ENCODE measurements at places on chromosomes 7 and 10.
A peak's percentile ranks its signal among the peaks of the same experiment; 100 is the strongest.

GRCh38 chr7:158284617-158285382 lies 302.8 kb downstream of the PTPRN2 start:
- no peak for DNase-seq

- no peak for DNase-seq
These were observed 450.3 kb downstream of the GRID1 start for GRCh38 chr10:85916286-85916685.

- DNase-seq, result no peak
These were observed 49.2 kb downstream of the CHST3 start for GRCh38 chr10:72013202-72013945.

DNA sequence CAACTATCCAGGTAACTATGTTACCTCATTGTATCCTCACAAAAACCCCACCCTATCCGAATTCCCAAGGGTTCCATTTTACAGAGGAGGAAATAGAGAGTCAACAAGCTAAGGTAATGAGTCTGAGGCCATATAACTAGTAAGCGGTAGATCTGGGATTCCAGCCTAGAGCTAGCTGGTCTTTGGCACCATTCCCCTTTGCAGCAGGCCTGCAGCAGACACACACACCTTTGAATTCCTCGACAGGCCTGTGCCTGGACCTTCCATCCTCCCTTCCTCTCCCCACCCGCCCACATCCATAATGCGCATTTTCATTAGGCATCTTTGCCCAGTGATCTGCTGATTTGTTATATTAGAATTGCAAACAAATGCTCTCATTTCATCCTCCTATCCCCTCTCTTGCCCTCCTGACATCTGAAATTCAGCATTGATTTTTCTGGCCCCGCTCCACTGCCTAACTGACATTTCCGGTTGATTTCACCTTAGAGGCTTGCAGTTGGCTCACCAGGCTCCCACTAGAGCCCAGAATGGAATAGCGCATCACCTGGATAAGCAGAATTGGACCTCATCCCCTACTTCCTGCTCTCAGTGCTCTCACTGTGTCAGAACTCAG lies 129.5 kb downstream of the PLXNA4 start:
- no peak for DNase-seq

DNA sequence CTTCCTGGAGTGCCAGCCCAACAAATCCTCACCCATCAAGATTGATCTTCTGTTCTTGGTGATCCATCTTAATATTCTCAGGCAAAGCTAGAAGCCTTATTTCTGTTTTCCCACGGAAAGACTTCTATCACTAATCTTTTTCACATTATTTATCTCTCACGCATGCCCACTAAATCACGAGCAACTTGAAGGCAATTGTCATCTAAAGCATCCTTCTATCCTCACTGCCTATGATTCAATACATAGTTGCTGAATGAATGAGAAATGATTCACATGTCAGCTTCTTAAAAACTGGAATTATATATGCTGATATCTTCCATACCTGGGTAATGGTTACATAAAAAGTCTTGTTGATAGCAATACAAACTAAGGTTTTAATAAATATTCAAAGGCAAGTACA lies 12.6 kb upstream of the COL1A2 start:
- DNase-seq, result no peak

DNA sequence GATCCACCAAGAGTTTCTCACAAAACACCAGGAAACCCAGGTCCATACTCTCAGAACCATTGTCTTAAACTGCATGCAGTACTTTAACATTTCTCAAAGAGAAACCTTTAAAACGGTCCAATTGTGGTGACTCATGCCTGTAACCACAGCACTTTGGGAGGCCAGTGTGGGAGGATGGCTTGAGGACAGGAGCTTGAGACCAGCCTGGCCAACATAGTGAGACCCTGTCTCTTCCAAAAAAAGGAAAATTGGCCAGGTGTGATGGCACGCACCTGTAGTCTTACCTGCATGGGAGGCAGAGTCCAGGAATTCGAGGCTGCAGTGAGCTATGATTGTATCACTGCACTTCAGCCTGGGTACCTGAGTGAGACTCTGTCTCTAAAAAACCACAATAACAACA lies 97.5 kb upstream of the OIT3 start:
- DNase-seq, result no peak

DNA sequence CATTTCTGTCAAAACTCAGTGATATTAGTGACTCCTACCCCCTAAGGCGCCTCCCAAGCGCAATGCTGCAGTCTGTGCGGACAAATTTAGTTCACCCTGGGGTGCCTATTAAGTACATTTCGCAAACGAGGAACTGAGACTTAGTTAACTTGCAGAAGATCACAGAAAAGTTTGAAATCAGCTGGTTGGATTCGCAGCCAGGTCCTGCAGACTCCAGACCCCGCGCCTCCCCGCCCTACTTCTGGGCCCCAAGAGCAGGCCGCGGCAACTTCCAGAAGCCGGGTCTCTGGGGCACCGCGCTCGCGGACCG lies 588 bp downstream of the CYREN start:
- no peak for DNase-seq

GRCh38 chr7:137547485-137547884 lies 204.0 kb upstream of the PTN start:
- DNase-seq, result no peak

DNA sequence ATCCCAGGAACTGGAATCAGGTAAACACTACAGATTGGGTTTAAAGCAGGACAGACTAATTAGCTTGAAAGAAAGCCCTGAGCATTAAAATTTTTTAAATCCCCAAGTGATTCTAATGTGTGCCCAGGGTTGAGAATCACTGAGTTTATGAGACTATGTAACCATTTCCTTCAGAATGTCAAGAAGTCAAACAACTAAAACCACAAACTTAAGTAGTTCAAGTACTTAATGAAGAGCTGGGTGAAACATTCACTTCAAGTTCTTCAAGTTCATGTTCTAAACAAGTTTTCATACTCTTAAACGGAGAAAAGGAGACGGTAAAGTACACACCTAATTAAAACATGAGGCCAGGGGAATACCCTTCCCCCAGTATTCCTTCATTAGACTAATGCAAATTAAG lies 28.2 kb upstream of the TLL2 start:
- no peak for DNase-seq

DNA sequence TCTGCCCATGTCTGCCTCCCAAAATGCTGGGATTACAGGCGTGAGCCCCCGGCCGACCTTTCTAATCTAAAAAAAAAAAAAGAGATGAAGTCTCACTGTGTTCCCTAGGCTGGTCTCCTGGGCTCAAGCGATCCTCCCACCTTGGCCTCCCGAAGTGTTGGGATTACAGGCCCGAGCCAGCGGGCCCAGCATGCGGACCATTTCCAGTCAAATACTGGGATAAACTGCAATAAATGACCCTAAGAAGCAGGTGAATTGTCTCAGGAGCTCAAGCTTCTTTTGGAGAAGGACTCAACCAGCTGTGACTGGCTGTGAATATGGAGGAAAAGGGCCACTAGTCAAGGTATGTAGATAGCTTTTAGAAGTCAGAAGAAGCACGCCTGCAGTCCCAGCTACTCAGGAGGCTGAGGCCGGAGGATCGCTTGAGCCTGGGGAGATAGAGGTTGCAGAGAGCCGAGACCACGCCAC lies 550 bp upstream of the CREM start:
- no peak for DNase-seq

- no peak for DNase-seq
These were observed 29.4 kb downstream of the CTBP2 start for GRCh38 chr10:125130916-125131315.

- DNase-seq, result no peak
These were observed 20.3 kb downstream of the NCAPG2 start for GRCh38 chr7:158684329-158684728.

- DNase-seq, result no peak
These were observed 96.5 kb downstream of the KAT6B start for GRCh38 chr10:74922921-74923320.

DNA sequence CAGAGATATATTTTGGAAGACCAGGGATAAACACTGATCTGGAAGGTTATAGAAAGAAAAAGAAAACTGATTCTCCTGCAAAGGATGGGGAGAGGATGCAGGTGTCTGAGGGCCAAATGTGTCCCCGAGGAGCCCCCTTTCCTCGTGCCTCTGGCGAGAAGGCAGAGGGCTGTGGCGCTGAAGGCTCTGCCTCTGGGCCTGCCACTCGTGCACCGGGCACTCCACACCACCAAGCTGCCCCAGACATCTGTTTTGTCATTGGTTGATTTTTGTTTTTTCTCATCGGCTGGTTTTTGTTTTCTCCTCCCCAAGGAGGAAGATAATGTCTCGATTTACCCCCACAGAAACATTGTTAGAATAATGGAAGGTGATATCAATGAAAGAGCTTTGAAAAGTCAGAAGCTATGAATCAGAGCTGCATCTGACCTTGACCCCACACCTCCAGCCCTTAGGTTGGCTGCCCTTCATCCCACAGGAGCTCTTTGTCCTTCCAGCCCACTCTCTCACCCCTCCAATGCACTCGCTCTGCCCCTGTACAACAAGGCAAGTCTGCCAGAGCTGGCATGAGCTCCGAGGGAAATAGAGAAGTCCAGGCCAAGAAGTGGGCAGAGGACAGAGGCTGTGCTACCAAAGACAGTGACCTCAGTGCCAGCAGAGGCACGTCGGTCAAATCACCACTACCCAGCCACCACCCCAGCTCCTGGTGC lies 124.8 kb downstream of the TCERG1L start:
- DNase-seq, result no peak

DNA sequence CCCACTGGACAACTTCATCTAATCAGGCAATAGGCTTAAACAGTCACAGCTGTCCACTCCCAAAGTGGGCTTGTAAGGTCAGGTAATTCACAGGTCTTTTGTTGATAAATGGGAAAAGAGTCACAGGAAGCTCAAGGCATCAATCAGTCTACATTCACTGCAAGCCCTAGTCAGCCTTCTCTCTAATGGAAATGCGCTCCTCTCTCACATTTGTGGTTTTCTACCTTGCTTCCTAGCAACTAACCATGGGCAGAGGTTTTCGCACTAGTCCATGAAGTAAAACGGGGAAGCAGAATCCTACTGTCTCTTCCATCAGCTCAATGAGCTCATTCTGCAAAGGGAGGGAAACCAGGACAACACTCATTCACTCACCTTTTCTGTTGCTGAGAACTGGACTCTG lies 53.5 kb upstream of the APBB1IP start:
- DNase-seq, result no peak

- DNase-seq, result no peak
These were observed 13.9 kb downstream of the ARHGAP19 start for GRCh38 chr10:97278491-97278989.

DNA sequence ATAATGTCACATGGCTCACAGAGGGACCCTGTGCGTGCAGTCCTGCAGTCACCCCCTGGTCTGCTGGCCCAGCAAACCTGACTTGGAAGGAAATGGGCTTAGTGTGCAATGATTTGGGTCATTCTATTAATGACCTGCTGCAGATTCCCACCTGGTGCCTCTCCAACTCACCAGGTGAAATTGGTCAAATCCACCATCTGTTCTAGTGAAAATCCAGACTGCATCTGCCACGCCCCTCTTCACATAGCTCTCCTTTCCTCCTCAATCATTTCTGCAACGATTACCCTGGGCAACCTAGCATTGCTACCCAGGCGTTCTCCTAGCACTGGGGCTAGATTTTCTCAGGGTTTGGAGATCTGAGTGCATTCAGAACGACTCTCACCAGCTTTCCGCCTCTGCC lies 29.4 kb downstream of the SRRM3 start:
- no peak for DNase-seq

DNA sequence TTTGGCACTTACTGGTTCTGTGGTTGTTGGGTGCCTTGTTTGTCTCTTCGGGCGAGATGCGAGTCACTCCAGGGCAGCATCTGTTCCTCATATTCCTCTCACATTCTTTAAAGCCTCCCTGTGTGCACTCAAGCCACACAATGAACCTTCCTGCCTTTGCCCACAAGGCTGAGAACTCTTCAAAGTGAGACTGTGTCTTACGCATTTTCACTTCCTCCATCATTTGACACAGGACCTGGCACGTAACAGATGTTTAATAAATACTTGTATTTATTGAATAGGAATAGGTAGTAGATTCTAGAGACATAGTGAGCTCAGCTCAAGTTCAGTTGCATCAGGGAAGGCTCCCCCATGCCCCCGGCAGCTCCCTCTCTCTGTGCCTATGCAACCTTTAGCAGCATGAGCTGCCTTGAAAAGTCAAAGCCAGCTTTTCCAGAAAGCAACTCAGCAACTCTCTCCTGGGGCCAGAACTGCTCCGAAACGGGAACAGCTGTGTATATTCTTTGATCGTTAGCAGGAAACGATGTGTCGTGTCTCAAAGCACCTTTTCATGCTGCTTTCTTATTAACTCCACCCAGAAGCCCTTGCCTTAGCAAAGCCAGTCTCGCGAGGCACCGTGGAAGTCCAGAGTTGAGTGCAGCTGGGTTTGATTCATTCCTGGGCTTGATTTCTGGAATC lies 97.5 kb downstream of the PFKFB3 start:
- no peak for DNase-seq

DNA sequence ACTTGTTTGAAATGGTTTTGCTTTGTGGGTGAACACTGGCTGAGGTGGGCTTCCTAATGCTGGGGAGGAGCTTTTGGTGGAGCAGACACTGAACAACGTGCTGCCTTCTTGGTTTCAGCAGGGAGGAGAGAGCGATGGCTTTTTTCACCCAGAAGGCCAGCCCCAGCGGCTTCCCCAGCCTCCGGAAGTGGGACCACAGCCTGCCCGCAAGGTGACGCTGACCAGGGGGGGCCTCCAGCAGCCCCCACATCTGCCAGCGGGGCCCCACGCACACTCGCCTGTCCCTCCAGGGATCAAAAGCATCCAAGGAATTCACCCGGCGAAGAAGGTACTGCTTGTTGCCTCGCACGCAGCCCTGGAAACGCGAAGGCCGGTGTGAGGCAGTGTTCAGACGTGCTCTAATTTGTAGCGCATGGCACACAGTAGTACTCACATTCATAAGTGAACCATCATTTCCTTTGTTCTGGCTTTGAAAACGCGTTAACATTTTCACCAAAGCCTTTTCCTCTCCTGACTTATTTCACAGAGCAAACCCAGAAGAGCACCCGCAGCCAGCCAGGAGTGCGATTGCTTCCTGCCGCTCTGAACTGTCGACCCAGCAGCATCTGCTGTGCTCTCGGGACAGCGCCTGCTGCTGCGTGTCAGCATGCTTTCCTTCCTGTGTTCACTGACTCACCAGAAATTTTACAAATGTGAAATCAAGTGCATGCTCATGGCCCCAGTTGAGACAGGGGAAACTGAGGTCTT lies 48.4 kb downstream of the SHH start:
- no peak for DNase-seq

DNA sequence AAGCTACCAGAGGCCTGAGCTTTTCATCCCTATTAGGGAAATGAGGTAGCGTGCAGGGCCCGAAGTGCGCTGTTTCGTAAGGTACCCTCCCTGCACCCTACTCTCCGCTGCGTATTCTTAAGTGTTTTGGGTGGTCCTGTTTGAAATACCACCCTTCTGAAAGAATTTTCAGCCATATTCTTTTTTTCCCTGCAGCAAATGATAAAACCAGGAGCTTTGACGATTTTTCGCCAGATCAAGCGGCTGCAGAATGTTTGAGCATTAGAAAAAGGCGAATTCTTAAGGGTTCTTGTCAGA lies 1.2 kb downstream of the RSBN1L start:
- peak; percentile 7 for DNase-seq

DNA sequence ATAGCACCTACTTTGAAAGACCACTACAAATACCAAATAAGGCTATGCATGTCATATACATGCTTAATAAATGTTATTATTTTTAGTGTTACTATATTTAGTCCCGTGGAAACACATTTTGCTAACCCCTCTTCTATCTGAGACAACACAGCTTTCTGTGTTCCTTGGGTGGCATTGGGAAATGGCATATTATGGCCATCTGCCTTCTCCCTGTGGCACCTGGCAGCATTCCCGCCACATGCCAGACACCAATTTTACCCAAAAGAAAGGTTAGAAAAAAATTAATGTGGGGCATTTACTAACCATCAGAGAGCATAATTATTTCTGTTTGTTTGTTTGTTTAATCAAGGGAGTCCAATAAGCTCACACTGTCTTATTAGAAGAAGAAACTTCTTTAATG lies 168.6 kb upstream of the ETV1 start:
- no peak for DNase-seq

GRCh38 chr10:48289501-48290238 lies 15.2 kb upstream of the FRMPD2 start:
- DNase-seq, result peak; percentile 12

Data from activated T-helper 9 cell treated with anti-CD3 and anti-CD28 coated beads, Interleukin-2, amount 50 U/mL, for 16 hours (primary cell).